Activated naive CD4-positive, alpha-beta T cell (primary cell): ENCODE measurements at places on chromosomes 11 and 22.

GRCh38 chr11:34826384-34826726, 89.8 kb downstream of the APIP start:
- no peak for DNase-seq

- no peak for DNase-seq
Observed at GRCh38 chr22:48096851-48097665, 1334.6 kb downstream of the TBC1D22A start.

DNA sequence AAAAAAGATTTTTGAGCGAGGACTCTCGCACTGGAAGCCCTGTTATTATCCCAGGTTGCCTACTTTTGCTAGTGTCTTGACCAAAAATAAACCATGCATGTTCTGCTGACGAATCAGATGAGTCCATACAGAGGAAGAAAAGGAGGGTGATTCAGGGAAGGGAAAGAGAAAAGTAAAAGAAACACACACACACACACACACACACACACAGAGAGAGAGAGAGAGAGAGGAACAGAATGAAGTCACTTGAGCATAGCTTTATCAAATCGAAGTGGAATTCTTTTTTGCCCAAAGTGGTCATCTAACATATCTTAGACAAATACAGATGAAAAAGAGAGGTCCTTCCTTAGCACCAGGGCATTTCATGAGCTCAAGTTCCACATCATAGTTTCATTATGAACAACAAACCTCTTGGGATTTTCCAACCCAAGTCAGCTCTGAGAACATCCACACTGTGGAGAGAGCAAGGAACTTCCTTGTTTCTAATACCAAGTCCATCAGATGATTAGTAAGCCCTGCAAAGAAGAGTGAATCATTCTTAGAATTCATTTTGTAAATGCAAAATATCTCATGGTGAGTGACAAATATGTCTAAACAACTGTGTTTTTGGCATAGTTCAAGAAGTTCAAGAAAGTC, 7.7 kb upstream of the MMP12 start:
- DNase-seq: no peak

GRCh38 chr11:67022341-67022933, 497 bp upstream of the SYT12 start:
- no peak for DNase-seq

DNA sequence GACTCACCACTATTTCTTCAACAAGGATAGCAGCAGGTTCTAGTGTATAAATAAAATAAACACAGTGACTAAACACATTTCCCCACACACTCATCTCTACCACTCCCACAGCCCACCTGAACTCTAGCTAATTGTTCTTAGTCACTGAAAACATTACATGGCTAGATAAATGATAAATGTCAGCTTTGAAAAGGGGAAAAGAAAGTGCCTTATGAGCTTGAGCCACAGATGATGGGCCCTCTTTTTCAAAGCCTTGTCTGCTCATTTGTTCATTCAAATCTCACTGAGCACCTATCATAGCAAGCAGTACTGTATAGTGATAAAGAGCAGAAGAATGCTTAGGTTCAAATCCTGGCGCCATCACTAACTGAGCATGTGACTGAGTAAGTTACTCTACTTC, 58.3 kb downstream of the SIK3 start:
- no peak for DNase-seq

GRCh38 chr11:47606731-47607130, 12.5 kb upstream of the C1QTNF4 start:
- no peak for DNase-seq

- DNase-seq: no peak
Observed at GRCh38 chr11:108906329-108906728, 241.5 kb downstream of the DDX10 start.

- DNase-seq: no peak
Observed at GRCh38 chr11:92969293-92969633, 188 bp upstream of the MTNR1B start.

GRCh38 chr22:24380220-24380904, 47.0 kb upstream of the ADORA2A start:
- DNase-seq: no peak

DNA sequence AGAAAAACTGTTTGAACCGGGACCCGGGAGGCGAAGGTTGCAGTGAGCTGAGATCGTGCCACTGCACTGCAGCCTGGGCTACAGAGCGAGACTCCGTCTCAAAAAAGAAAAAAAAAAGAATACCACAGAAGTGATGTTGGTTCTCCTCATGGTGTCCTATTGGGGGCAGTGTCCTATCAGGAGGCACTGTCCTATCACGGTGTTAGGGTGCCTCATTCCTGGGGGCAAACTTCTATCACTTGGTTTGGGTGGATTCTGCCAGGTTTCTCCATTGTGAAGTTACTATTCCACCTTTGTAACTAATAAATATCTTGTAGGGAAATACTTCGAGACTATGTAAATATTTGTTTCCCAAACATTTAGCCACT, 19.6 kb downstream of the PRR14L start:
- no peak for DNase-seq

DNA sequence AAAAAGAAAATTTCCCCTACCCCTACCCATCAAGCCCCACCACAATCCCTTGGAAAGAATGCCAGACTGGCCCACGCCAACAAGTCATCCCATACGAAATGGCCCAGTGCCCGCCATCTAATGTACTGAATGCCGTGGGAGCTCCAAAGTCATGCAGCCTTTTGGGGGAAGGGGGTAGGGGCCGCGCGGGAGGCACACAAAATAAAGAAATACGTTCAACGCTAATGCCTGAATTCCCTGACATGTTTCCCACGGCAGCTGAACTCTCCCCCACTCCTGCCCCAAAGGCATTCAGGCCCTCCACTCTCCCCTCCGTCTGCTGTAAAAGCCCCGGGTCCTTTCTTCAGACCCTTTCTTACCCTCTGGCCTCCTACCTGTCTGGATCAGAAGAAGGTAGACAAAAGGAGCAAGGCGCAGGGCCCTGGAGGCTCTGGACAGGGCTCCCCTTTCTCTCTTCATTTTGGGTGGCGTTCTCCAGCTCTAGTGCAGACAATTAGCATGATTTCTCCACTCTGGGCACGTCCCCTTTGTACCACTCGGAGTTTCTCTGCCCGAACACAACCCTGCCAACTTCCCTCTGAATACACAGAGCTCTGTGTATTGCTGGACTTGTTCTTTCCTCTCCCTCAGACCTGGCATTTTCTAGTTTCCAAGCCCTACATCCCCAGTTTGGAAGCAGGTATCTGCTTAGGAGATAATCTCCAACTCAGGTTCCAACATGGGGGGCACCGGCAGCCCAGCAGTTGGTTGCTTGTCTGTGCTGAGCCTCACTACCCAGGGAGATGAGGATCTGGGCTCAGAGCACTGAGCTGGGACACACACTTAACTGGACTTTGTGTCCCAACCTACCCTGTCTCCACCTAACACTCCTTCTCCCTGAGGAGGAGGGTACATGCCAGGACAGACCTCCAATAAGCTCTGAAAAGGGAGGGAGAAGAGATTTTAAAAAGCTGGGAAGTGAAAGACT, at the start of gene HEPACAM:
Gene HEPACAM (minus strand): TSS at position 500 of the 967 bp plus-strand sequence. CDS start 41 bp downstream, at position 459.
- no peak for DNase-seq

DNA sequence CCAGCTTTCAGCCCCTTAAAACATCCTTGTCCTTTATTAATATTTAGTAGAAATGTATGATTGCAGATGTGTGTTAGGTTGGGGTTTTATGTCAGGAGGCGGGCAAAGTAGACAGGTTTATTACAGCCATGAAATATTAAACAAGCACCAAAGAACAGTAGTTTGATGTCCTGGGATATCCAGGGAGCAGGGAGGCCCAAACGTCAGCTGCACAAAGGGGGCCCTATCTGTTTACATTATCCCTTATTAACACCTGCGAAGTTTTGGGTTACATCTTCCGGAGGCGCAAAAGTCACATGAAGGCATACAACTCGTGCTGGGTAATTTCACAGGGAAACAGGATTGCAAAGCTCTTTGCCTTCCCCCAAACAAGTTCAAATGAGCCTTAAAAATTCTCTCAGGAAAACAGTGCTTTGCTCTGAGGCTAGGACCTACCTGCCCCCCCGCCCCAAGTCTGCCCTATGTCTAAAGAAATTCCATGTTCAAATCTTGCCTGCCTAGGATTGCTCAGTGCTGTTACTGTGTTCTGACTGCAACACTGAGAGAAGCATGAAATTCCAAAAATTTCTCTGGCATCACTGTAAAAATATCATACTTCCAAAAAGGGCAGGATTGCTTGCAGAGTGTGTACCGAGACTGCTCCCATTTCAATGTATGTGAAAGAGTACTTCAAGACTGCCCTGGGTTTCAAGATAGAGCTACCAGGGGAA, 8.9 kb downstream of the MN1 start:
- DNase-seq: no peak

DNA sequence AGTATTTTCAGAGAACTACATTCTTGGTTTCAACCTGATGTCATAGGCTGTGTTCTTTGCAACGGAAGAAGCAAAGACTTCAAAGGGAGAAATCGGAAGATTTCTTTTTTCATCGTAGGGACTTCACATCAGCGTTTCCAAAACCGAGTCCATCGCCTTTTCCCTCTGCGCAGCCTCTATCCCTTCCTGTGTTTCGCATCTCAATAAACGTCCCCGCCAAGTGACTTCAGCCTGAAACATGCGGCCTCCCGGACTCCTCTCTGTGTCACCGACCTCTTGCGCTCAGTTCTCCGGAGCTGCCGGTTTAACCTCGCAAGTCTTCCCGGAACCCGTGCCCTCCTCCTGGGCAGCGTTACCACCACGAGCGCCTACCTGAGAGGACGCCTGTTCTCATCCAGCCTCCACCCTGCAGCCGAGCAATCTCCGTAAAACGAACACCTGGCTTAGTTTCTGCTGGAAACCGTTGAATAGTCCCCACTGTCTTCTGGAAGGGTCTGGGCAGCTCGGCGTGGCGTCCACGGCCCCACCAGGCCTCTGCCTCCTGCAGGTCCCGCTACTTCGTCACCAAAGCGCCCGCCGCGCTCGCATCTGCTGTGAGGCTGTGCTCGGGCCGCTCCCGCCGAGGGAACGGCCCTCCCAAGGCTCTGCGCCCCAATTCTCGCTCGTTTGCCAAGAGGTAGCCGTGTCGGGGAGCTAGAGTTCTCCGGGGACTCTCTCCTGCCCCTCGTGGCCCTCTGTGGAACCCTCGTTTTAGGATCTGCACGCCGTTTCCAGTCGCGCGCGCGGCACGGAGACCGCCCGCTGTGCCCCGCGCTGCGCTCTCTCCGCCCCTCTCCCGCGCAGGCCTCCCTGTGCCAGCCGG, at the start of gene GLB1L3:
Gene GLB1L3 (plus strand): TSS at position 846 of the 862 bp plus-strand sequence. CDS start 362 bp downstream, outside the sequence.
- peak; percentile 46 for DNase-seq

GRCh38 chr11:59510941-59511589, at the start of gene OR4D9:
TSS of gene OR4D9 (plus strand) at chr11:59511539. CDS start at chr11:59514913, 3,374 bp downstream.
- no peak for DNase-seq

DNA sequence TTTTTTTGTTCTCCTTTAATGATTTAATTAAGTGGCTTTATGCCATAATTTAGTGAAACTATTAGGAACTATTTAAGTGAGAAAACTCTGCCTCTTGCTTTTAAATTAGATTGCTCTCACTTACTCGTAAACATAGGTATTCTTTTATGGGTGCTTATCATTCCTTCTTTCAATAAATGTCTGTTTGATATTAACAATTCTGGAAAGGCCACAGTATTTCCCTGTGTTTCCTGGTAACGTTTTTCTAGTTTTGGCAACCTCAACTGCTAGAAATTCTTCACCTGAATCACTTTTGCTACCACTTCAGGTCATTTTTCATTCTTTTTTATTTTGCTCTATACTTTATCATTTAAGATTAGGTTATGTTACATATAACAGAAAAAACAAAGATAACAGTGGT, 19.9 kb upstream of the NCR3LG1 start:
- DNase-seq: no peak

DNA sequence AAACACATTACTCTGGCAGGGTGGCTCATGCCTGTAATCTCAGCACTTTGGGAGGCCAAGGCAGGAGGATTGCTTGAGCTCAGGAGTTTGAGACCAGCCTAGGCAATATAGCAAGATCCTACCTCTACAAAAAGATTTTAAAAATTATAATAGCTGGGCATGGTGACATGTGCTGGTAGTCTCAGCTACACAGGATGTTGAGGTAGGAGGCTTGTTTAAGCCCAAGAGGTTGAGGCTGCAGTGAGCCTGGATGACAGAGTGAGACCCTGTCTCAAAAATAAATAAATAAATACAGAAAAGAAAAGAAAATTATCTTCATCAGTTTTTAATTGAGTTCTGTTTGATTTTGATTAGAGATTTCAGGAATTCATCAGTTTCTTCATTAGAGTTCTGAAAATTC, 5.2 kb downstream of the CCDC134 start:
- no peak for DNase-seq

DNA sequence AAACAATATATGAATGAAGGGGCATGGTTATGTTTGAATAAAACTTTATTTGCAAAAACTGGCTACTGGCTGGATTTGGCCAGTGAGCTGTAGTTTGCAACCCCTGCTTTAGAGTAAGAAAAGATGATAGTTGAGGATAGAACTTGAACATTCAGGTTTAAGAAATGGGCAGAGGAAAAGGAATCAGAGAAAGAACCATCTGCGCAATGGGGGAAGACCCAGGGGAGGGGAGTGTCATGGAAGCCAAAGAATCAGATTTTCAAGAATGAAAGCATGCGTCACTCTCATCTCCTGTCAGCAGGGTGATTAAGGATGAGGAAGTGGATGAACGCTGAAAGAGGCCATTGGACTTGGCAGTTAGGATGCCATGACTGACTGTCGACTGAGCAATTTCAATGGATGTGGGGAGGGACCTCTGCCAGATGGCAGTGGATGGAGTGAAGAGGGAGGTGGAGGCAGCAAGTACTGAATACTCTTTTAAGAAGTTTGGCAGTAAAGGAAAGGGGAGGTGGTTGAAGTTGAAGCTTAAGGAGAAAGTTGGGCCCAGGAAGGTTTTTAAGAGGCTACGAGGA, 21.2 kb downstream of the FAT3 start:
- DNase-seq: no peak

DNA sequence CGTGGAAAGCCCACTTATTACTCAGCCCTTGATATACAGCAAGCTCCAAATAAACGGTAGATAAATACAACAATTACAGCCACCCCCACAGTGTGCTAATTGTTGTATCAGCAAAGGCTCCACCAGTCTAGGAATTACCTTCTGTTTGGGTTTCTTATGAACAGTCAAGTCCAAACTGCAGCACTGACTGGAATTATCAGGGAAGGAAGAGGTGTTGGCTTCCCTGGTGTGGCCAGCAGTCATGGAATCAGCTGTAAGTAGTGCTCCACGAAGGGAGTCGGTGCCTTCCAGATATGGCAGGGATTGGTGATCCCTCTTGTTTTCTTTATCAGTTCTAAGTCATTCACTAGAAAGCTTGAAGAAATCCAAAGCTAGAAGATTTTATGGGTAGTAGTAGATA, 209.1 kb downstream of the SNX19 start:
- no peak for DNase-seq

- DNase-seq: no peak
Observed at GRCh38 chr11:34799848-34800247, 116.3 kb downstream of the APIP start.

DNA sequence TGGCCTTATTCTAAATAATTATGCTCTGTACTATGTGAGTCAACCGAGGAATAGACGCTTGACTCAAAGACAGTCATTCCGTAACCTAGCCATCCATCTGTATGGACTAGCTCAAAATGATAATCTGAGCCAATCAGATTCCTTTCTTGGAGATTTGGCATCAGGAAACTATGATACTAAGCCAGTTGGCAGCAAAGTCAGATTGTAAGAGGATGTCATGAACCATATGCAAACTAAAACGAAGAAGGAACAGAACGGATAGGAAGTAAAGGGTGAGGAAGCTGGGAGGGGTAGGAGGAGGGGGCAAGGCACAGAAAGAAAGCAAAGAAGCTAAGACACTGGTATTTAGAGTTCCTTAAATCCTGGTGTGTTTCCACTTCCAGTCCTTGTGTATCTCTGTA, 10.7 kb upstream of the SESN3 start:
- DNase-seq: no peak

- no peak for DNase-seq
Observed at GRCh38 chr11:66243782-66244535, 24.5 kb upstream of the RAB1B start.
